ENCODE measurements at places on chromosomes 13 and 19.

GRCh38 chr19:45676851-45677263 is 8.8 kb downstream of the GIPR start:
- H3K27ac ChIP-seq = no peak overlapping the region
- DNase-seq = no peak
- peaks cover 97% of the 10 kb centered on the region for H3K27me3 ChIP-seq
- peaks cover 7% of the 10 kb centered on the region for H3K4me1 ChIP-seq
- no peaks in the 10 kb centered on the region for H3K36me3 ChIP-seq

DNA sequence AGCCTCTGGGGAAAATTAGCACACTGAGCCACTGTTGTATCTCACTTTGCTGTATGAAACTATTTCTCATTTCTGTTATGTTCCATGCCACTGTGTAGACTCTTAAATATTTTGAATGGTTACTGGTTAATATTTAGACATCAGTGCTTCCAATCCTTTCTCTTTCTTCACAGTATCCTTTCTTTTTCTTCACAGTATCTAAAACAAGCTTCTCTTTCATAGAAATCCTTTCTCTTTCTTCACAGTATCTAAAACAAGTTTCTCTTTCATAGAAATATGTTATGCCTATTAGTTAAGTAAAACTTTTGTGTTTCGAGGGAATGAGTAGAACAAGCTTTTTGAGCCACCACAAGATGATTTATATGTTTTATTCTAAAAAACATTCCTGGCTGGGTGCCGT is 326.8 kb upstream of the KLF12 start:
- no peak for DNase-seq
- no peak overlapping the region for H3K27ac ChIP-seq
- no peaks in the 10 kb centered on the region for H3K36me3 ChIP-seq
- peaks cover 4% of the 10 kb centered on the region for H3K27me3 ChIP-seq
- H3K4me1 ChIP-seq = no peaks in the 10 kb centered on the region
- no peak overlapping the region for H3K4me3 ChIP-seq

- H3K36me3 ChIP-seq = no peaks in the 10 kb centered on the region
- DNase-seq = no peak
These were observed 1.3 kb upstream of the LCP1 start for GRCh38 chr13:46183018-46183946.

DNA sequence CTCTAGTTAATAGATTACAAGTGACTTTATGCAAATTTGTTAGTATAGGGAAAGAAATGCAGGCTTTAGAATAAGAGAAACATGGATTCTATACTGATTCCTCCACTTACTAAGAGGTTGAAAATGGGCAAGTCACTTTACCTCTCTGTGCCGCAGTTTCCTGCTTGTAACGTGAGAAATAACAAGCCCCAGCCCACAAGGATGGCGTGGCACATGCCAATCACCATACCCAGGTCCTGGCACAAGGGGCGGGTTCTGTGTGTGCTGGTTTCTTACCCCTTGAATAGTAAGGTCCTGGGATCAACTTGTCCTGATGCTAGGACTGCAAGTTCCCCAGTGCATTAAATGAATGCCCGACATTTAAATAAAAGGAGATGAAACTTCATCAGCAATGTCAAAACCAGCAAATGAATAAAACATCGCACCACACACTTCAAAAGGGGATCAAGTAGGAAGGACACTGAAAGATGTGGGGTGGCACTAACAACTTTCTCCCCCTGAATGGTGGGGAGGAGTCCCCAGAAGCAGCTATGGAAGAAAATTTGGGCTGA is 7.9 kb upstream of the SIGLEC9 start:
- H3K4me3 ChIP-seq = no peak overlapping the region
- H3K4me1 ChIP-seq = no peaks in the 10 kb centered on the region
- peaks cover 53% of the 10 kb centered on the region for H3K27me3 ChIP-seq
- no peak overlapping the region for H3K27ac ChIP-seq
- H3K36me3 ChIP-seq = no peaks in the 10 kb centered on the region

DNA sequence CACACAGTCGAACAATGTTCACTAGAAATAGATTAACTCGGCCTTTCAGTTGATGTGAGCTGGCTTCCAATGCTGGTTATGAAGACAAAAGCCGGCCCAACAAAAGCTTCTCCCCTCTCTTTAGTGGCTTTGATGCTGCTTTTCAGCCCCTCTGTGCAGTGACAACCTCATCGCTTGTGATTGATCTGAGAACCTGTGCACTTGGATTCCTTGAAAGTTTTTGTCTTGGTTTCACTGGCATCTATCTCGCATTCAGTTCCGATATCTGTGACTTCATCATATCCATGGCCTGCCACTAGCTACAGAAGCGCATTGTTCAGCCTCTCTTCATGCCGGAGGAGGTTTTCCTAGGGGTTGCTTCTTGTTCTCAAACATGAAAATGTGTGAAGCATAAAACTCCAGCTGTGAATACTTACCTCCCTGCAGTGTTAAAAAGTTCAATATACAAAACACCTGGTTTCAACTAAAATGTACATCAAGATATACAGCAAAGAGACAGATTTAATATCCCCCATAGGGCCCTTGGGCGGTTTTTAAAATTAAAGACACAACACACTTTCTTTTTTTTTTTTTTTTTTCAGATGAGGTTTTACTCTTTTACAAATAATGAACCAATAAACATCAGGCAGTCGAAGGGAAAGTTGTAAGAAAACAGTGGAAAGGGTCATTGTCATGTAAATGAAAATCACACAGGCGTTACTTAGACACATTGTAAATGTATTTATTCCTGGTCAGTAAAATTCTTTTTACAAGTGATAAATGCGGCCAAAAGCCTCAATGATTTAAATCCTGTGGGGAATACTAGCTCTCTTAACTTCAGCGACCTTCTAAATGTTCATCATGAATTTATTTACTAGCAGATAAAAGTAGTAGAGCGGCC is 1252.8 kb downstream of the EFNB2 start:
- H3K4me1 ChIP-seq = peaks cover 48% of the 10 kb centered on the region
- H3K27me3 ChIP-seq = no peaks in the 10 kb centered on the region
- peak overlapping the region; percentile 58 for H3K27ac ChIP-seq
- H3K36me3 ChIP-seq = no peaks in the 10 kb centered on the region

GRCh38 chr19:24004166-24004565 is 82.8 kb upstream of the ZNF254 start:
- H3K27me3 ChIP-seq = no peaks in the 10 kb centered on the region
- no peaks in the 10 kb centered on the region for H3K36me3 ChIP-seq
- no peak overlapping the region for H3K27ac ChIP-seq
- DNase-seq = no peak
- H3K4me3 ChIP-seq = no peak overlapping the region
- H3K4me1 ChIP-seq = no peaks in the 10 kb centered on the region

DNA sequence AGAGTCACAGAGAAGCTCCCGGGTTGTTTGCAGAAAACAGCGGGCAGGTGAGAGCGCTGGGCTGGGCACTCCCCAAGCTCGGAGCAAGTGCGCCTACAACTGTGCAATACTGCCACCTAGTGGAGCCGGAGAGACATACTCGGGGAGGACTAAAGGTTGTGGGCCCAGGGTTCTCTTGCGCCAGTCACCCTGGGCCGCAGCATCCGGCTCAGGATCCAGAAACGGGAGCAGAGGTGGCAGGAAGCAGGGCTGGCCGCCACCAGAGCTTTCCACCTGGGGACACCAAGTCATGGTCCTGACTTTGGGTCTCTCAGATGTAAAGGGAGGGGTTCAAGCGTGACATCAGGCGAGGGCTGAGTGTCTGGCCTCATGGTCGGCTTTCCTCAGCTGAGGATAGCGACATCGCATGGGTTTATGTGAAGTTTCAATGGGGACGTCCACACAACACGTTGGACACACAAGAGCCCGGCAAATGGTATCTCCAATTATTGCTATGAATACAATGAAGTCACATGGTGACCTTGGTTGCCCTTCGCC is 11.2 kb upstream of the KLK4 start:
- DNase-seq = peak; percentile 84
- peaks cover 8% of the 10 kb centered on the region for H3K4me1 ChIP-seq
- peaks cover 85% of the 10 kb centered on the region for H3K27me3 ChIP-seq

- no peak for DNase-seq
- peaks cover 5% of the 10 kb centered on the region for H3K27me3 ChIP-seq
- H3K4me1 ChIP-seq = peaks cover 9% of the 10 kb centered on the region
- H3K36me3 ChIP-seq = peaks cover 65% of the 10 kb centered on the region
- no peak overlapping the region for H3K4me3 ChIP-seq
These were observed 28.8 kb downstream of the EPN1 start for GRCh38 chr19:55703790-55704215.

GRCh38 chr19:57759096-57759495 is 10.4 kb upstream of the ZNF586 start:
- peaks cover 98% of the 10 kb centered on the region for H3K36me3 ChIP-seq
- peaks cover 3% of the 10 kb centered on the region for H3K27me3 ChIP-seq
- H3K4me3 ChIP-seq = no peak overlapping the region
- H3K4me1 ChIP-seq = no peaks in the 10 kb centered on the region
- H3K27ac ChIP-seq = no peak overlapping the region

- peaks cover 37% of the 10 kb centered on the region for H3K4me1 ChIP-seq
- H3K4me3 ChIP-seq = no peak overlapping the region
- peaks cover 37% of the 10 kb centered on the region for H3K36me3 ChIP-seq
- H3K27ac ChIP-seq = peak overlapping the region; percentile 70
- no peak for DNase-seq
These were observed 4.6 kb upstream of the EPN1 start for GRCh38 chr19:55670280-55671053.

- H3K4me1 ChIP-seq = peaks cover 6% of the 10 kb centered on the region
- DNase-seq = no peak
- peaks cover 3% of the 10 kb centered on the region for H3K27me3 ChIP-seq
- peaks cover 44% of the 10 kb centered on the region for H3K36me3 ChIP-seq
- H3K4me3 ChIP-seq = no peak overlapping the region
- H3K27ac ChIP-seq = no peak overlapping the region
These were observed 8.2 kb upstream of the HSD17B14 start for GRCh38 chr19:48844472-48844871.

- no peak for DNase-seq
- no peaks in the 10 kb centered on the region for H3K36me3 ChIP-seq
- no peaks in the 10 kb centered on the region for H3K4me1 ChIP-seq
- no peak overlapping the region for H3K4me3 ChIP-seq
- no peaks in the 10 kb centered on the region for H3K27me3 ChIP-seq
- no peak overlapping the region for H3K27ac ChIP-seq
These were observed 2613.9 kb upstream of the PCDH20 start for GRCh38 chr13:64029343-64030093.

DNA sequence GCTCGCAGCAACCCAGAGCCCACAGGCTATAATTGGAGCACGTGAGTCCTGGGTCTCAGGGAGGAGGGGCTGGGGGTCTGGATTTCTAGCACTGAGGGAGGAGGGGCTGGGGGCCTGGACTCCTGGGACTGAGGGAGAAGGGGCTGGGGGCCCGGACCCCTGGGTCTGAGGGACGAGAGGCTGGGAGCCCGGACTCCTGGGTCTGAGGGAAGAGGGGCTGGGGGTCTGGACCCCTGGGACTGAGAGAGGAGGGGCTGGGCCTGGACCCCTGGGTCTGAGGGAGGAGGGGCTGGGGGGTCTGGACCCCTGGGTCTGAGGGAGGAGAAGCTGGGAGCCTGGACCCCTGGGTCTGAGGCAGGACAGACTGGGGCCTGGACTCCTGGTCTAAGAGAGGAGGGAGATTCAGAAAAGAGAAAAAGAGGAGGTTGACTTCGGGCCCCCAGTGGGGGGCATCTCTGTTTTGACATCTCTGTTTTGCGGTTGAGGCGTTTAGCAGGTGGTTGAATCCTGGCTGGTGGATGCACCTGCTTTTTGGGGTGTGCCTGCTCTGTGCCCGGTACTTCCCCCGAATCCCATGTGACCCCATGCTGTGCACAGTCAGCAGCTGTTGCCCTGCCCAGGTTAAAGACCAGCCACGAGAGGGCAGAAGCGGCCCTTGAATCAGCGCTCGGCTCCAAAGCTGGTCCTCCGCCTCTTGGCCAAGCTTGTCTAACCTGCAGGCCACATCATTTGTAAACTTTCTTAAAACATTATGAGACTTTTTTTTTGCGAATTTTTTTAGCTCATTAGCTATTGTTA is 10.5 kb downstream of the PVR start:
- no peaks in the 10 kb centered on the region for H3K27me3 ChIP-seq
- DNase-seq = peak; percentile 58

Measured in nephron progenitor cell (in vitro differentiated cells).